ENCODE measurements at places on chromosomes 16 and 17.
A peak's percentile ranks its signal among the peaks of the same experiment; 100 is the strongest.

DNA sequence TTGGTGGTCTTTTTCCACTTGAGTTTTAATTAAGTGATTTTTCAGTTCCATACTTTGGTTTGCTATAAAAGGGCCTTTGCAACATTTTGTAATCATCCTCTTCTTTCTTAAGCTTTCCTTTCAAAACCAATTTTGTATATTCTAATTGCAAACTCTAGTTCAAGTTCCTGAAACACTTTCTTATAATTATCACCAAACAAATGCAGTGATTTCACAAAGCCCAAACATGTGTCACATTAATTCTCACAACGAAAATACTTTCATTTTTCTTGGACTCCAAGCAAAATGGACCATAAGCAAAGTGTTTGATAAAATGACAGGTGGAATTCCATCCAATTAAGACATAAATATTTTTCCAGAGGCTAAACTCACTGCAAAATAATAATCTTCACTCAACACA lies 188.2 kb upstream of the IRX5 start:
- ATAC-seq = no peak

DNA sequence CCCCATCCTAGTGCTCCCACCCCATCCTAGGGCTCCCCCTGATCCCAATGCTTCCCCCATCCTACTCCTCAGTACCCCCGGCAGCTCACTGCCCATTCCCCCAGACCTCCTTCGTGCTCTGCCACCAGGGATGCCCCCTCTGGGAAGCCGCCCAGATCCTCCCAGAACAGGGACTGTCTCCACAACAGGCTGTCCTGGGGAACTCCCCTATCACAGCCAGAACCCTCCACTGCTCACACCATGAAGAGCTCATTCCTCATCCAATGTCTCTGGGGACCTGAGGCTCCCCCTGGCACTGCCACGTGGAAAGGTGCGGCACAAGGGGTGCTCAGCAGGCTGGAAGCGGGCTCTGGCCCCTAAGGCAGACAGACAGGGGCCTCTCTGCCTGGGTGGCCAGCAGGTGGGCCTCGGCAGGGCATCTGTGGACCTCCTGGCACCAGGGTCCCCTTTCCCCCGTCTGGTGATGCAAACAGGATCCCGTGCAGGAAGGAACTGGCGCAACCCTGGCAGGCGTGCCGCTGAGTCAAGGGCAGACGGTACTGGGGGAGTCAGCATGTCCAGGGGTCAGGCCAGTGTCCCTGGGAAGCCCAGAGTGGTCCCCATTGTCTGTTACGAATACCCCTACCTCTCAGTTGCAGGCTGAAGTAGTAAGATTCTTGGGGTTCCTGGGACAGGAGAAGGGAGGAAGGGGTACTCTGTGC lies 14.8 kb upstream of the PVALEF start:
- no peak for ATAC-seq

DNA sequence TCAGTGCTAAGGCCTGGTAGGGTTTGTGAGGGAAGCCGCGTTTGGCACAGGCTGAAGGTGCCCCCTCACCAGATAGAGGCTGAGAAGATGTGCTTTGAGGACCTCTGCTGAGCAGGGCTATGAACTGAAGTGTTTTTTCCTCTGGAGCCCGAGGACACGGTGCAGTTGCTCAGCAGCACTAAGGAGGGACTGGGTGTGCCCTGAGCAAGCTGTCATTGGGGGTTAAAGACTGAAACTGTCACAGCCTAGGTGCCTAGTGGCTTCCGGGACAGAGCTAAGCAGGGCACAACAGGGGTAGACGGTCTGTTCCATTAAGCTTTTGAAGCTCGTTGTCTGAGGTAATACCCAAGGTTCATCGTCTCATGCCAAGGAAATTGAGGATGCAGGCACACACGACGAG lies 24.8 kb upstream of the ASGR2 start:
- no peak for ATAC-seq

DNA sequence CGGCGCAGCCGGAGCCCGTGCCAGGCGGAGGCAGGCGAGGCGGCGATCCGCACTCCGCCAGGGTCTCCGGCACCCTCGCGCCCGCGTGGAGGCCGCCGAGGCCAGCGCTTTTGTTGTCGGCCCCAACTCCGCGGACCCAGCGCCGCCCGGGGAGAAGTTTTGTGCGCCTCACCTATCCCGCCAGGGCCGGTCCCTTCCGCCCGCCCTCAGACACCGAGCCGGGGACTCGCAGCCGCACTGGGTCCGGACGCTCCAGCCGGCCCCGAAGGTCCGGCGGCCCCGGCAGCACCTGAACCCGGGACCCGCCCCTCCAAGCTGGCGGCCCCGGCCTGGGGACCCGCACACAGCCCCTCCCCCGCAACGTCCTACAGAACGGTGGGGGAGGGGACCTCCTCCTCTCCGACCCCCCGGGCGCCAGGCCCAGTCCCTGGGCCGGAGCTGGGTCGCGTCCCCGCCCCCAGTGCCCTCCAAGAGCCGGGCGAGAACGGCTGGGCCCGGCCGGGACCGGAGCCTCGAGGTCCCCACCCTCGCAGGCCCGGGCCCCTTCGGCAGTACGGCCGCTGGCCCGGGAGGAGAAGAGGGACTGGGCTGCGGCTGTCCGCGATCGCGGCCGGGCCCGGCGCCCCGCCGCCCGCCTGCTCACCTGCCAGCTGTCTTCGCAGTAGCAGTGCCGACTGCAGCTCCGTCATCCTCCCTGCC lies 698 bp downstream of the UBE2G1 start:
- ATAC-seq = peak; percentile 13

- ATAC-seq = no peak
These were observed 9.4 kb downstream of the RPH3AL start for GRCh38 chr17:343211-343610.

GRCh38 chr17:4492721-4493561 lies 5.7 kb upstream of the SPNS2 start:
- ATAC-seq = peak; percentile 81

DNA sequence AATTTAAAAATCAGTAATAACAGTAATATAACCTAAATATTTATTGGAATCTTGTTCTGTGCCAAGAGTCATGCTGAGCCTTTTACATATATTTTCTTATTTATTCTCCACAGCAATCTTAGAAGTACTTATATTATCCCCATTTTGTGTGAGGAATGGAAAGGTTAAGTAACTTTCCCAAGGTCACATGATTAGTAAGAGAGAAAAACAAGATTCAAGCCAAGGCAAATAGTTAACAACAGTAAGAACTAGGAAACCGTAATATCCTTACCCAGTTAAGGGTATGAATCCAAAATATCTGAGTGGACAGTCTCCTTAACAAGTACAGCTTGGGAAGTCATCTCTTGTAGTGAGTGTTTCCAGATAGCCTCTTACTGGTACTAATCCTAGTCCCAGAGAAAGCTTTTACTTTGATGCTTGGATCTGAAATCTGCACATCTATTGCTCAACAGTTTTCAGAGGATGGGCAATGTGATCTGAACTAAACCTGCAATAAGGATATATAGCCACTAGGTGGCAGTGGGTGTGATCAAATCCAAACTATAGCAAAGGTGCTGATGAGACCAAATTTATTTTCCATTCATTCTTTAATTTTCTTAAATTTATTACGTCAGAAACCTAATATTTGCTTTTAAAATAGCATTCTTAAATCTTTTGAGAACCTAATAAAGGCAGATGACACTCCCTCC lies 23.3 kb downstream of the SHISA6 start:
- no peak for ATAC-seq

DNA sequence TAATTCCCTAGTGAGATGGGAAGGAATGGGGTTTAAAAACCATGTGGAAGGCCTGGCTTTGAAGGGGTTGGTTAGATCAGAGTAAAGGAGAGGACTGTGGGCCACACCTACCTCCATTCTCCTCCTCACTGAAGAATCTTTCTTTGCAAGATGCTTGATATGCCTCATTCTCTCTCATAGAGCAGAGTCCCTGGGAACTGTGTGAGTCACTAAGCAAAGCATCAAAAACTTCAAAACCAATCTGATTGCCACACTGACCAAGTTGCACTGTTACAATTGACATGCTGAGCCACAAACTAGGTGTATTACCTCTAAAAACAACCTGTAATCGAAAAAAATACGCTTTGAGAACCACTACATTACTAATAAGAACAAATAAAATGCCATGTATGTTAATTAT lies 2.0 kb downstream of the TUBD1 start:
- no peak for ATAC-seq

DNA sequence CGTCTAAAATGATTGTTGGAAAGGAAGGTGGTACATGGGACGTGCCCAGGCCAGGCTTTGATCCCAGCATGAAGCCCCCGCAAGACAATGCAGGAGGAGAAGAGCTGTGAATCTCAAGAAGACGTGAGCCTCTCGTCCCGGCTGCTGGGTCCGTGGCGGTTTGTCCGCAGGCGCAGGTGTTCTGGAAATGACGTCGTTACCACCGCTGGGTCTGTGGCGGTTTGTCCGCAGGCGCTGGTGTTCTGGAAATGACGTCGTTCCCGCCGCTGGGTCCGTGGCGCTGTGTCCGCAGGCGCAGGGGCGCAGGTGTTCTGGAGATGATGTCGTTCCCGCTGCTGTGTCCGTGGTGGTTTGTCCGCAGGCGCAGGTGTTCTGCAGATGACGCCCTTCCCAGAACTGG lies 14.1 kb downstream of the SPG7 start:
- ATAC-seq = no peak

DNA sequence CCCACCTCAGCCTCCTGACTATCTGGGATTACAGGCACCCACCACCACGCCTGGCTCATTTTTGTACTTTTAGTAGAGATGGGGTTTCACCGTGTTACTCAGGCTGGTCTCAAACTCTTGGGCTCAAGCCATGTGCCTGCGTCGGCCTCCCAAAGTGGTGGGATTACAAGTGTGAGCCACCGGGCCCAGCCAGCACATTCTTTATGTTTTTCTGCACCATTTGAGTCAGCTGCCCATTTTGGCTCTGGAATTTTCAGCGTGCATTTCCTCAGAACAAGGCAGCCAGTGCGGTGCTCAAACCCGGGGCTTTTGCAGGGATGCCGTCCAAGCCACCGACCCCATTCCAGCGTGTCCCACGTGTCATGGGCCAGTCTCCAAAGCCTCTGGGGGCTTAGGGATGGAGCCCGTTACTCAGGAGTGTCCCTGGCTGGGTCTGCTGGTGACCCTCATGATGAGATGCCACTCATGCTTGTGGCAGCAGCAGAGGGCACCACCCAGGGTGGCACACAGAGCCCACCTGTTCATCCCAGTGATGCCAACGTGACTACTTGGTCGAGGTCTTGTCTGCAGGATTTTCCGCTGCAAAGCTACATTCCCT lies 3.7 kb upstream of the RAB40C start:
- ATAC-seq = no peak

GRCh38 chr17:282000-282911 lies 70.4 kb downstream of the RPH3AL start:
- ATAC-seq = no peak

- ATAC-seq = no peak
These were observed 54.8 kb downstream of the RPH3AL start for GRCh38 chr17:297758-298157.

DNA sequence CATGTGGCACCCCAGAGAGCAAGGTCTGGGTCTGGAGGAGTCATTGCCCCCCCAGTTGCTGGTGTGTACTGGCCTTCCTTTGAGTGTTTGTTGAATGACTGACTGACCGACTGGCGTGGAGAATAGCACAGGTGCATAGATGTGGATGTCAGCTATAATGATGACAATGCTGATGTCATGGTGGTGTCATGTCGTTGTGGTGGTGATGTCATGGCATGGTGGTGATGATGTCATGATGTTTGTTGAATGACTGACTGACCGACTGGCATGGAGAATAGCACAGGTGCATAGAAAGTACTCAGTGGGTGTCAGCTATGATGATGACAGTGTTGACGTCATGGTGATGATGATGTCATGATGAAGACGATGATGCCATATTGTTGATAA lies 22.1 kb downstream of the TMEM114 start:
- ATAC-seq = no peak

GRCh38 chr17:27990100-27990499 lies 52.4 kb upstream of the NLK start:
- no peak for ATAC-seq

GRCh38 chr16:54326266-54326662 lies 39.7 kb upstream of the IRX3 start:
- no peak for ATAC-seq

DNA sequence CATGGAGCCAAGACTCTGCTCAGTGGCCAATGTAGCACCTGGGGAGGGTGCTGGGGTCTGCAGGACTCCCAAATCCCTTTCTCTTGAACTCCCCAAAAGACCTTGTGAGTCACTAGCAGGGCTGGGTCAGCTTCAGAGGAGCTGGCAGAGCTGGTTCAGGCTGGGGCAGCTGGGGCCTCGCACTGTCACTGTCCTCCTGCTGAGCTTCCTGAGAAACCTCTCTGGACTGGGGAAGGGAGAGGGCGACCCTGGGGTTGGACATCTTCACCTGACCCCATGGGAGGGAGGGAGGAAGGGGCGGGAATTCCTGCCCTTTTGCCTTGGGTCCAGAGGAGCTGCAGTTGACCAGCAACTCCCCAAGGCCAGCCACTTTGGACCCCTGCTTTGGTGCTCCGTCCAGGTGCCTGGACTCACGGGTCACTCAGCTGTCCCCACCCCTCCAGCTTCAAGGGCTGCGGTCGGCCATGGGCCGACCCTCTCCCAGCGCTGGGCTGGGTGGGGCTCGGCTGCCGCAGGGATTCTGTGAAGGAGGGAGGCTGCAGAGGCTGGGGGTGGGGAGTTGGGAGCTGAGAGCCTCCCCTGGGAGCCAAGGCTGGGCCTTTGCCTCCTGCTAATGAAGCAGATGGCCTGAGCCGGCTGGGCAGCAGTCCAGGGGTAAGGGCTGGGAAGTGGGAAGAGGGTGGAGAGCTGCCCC lies 9.2 kb downstream of the FMNL1 start:
- ATAC-seq = no peak

DNA sequence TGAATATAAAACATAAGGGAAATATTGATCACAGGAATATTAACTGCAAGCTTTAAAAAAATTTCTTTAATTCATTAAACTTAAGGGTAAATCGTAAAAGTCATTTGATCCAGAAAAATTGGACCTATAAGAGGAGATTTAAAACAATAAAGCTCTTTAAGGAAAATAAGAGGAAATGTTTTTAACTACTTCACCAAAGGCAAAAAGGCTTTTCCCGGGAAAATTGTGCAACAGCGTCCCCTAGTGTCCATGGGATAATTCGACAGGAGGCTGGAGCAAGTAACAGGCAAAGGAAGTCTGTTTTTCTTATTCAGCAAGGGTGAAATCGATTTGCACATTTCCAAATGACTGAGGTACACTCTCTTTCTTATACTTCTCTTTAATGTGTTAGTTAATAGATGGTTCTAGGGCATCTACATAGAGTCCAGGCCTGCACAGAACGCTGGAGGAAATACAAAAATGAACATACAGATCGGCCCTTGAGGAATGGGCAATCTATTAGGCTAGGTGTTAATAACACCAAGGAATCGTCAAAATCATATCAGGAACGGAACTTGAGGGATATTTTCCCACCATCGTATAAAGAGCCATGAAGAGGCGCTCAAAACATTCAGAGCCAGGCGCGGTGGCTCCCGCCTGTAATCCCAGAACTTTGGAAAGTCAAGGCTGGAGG lies 61.4 kb downstream of the ZNF18 start:
- no peak for ATAC-seq

GRCh38 chr17:19306160-19307111 lies 56.1 kb downstream of the B9D1 start:
- ATAC-seq = peak; percentile 96

GRCh38 chr16:85514598-85515318 lies 98.4 kb upstream of the GSE1 start:
- ATAC-seq = no peak

- ATAC-seq = no peak
These were observed 140.1 kb downstream of the ITFG1 start for GRCh38 chr16:47320546-47321310.

- no peak for ATAC-seq
These were observed 28.2 kb downstream of the TBX4 start for GRCh38 chr17:61480414-61480807.
